ENCODE measurements at places on chromosomes 7 and 10.

DNA sequence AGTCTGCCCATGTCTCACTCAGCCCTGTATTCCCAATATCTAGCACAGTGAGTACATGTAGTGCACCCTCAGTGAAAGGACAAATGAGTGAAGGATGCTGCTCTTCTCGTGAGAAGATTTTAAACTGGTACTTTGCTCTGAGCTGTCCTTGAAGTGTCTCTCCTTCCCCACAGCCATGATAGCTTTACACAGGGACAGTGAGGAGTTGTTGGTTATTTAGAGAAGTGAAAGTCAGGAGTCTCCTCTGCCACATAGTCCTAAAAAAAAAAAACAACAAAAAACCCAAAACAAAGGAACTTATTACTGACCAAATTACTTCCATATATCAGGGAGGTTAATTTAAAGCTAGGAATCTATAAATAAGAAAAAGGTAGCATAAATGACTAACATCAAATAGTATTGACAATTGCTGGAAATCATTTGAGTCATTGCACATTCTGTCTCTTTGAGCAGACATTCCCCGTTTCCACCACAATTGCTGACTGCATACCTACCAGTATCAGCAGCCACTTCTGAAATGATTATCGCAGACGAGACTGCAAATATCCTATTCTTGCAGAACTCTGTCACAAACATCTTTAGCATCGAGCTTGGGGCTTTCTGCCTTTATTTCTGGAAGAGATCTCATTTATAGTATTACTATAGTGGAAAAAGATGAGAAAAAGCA is 202.1 kb downstream of the PTEN start:
- no peak for DNase-seq

DNA sequence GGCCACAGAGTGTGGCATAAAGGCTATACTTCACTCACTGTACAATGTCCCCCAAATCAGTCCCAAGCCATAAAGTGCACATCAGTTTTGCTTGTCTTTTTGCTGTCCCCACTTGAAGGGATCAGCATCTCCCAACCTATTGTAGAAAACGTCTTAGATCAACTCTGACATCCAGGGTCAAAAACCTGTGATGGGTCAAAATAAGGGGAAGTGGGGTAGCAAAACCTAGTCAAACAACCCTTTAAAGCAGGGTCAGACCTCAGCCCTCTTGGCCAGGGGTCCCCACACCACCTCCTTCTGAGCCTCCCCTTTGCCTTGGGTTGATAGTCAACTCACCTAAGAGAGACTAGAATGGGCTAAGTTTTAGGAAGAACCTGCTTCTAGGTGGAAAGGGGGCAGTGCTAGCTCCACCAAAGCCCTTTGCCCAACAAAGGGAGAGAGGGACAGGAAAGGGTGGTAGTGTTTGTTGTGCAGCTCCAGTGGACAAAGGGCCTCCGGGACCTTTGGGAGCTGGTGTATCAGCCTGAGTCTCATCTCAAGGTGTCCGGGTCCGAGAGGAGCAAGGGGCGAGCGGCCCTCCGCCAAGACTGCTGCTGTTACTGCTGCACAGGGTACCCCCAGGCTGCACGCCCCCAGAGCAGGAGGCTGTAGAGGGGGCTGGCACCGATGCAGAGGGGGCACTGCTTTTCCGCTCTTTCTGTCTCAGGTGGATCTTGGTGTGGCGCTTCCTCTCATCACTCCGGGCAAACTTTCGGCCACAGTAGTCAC is 3.3 kb downstream of the EGR2 start:
- DNase-seq: no peak

DNA sequence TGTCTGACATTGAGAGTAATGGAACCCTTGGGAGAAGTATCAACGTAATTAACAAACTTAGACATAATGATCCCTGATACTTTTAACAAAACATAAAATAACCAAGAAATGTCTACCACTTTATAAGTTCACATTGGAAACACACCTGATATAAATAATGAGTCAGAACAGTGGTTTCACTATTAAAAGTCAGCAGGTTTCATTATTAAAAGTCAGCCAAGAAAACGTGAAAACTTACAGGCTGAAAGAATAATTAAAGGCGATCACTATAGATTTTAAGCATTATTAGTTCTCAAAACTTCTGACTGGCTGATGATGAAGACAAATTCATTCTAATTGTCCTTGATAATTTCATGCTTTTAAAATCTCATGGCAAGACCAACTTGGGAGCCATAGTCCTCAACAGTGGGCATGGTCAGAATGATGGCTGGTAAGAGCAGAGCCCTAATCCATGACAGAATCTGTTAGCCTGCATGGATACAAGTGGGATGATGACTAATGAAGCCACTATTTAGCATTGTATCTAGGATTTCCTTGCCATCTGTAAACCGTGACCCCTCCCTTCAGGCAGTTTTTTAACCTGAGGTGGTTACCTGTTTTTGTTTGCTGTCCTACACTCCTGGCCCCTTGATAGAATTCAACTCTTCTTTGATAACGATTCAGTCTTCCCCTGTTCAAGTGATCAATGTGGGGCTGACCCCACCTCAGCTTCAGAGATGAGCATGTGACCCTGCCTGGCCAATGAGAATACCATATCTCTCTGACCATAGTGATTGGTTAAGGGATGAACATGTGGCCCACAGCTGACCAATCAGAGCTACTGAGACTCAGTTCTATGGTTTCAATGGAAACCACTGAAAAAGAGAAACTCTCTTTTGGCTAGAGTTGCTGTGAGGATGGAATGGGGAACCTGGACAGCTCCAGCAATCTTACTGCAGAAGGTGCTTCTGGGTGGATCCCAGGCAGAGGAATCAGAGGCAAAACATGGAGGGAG is 151.0 kb downstream of the PLPP4 start:
- no peak for DNase-seq

DNA sequence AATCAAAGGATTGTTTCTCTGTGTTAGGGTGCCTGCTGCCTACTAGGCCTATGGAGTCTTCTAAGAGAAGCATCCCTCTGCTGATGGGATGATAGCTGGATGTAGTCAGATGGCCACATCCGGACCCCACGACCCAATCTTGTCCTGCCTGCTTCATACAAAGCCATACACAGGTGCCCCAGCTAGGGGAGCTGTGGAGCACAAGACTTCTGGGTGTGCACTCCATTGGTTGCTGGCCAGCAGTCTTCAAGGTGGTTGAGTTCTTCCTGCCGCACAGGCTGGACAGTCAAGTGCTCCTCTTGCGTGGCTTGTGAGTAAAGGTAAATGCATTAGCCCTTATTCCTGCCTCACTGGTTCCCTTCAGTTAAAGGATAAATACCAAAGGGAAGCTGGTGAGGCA is 120.2 kb downstream of the TEX36 start:
- peak; percentile 10 for DNase-seq

DNA sequence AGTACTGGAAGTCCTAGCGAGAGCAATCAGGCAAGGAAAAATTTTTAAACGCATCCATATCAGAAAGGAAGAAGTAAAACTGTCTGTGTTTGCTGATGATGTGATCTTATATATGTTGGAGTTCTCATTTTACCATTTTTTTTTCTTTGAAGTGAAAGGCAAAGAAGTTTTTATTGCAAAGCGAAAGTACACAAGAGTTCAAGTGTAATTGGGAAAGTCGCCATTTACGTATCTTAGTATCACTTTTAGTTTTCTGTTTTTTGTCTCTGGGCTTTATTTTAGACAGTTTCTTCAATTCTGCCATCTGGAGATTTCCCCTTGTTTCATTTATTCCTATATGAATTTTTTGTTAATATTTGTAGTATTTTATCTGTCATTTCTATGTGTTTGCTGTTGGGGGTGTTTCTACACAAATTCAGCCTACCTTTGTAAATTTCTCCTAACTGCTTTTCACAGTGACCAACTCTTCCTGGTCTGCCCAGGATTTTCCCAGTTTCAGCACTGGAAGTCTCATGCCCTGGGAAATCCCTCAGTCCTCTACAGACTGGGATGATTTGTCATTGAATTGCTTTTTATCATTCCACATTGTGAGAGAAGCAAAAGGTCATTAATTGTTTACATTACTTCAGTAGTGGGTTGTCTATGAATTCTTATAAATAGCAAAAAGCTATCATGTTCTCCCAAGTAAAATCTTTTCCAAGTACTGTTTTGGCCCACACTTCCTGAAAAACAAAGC is 23.2 kb downstream of the BET1 start:
- DNase-seq: no peak

DNA sequence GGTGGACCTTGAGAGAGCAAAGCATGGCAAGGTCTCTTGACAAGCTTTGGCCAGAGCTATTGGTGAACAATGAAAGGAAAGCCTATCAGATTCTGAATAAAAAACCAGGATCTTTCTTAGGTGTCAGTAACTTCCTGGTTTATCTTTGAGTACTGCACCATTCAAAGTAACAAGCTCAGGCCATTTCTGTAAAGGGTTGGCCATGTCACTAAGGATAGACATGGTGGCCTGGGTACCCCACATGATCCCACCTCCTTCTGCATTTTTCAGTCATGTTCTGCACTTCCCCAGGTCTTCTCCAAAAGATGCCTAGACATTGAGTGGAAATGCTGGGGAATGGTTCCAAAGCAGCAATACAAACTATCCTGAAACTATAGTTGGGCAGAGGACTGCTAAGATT is 242.0 kb downstream of the ARHGAP12 start:
- no peak for DNase-seq

- DNase-seq: no peak
Observed at GRCh38 chr7:141359740-141360415, 191.3 kb upstream of the AGK start.

- DNase-seq: no peak
Observed at GRCh38 chr7:88073626-88074025, 139.6 kb downstream of the ADAM22 start.

- no peak for DNase-seq
Observed at GRCh38 chr10:86047588-86047987, 319.0 kb downstream of the GRID1 start.

GRCh38 chr10:78875932-78876331 is 192.8 kb upstream of the ZMIZ1 start:
- DNase-seq: no peak

DNA sequence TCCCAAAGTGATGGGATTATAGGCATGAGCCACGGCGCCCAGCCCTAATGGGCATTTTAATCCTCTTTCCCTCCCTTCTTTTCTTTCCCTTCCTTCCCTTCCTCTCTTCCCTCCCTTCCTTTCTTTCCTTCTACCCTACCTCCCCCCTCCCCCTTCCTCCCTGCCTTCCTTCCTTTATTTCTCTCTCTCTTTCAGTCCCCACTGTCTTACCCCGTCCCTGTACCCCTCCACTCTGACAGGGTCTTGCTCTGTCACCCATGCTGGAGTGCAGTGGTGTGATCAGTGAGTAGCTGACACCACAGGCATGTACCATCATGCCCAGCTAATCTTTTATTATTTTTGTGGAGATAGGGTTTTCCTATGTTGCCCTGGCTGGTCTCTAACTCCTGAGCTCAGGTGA is 24.2 kb downstream of the LCOR start:
- DNase-seq: no peak

DNA sequence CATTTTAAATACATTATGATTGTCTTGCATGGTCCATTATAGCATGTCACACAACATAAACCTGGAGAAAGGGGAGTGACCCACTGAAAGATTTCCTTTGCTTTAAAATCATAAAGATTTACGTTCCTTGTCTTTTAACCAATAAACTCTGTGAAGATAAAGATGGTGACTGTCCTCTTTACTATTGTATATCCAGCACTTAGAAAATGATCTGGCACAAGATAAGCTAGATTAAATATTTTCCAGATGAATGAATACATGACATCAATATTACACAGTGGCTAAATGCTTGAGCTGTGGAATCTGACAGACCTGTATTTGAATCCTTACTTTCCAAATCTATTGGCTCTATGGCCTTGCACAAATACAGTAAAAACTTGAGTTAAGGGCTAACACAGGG is 938.4 kb downstream of the SORCS1 start:
- no peak for DNase-seq

- no peak for DNase-seq
Observed at GRCh38 chr7:123773481-123773880, 24.7 kb upstream of the WASL start.

DNA sequence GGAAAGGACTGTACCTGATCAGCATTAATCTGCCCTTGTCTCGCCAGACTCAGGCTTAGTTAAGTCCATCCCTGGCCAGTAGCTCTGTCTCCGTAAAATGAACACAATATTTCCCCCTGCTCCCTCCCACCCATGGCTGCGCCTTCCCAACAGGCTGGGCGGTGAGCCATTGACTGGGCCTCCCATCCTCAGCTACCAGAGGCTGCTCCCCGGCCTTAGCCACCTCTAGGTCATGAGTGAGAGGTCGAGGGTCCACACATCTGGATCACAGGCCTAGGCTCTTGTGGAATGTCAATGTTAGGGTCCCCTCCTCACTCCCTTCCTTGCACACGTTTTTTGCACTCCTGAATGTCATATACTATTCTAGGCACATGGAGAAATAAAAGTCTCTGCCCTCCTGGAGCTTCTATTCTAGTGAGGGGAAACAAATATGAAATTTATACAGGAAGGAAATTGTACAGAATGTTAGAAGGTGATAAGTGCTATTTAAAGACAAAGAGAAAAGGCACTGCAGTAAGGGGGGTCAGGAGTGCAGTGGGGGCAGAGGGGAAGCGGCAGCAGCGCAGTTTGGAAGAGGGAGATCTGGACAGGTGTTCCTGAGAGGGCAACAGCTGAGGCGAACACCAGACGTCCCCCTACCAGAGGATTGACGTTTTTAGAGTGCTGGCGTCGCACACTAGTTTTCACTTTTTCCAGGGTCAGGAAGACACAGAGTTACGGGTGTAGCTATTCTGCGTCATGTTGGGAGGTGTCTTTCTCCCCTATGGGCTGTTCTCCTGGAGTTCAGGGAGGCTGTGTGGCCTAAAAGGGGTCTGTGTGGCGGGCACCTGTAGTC is 17.2 kb upstream of the EIF5AL1 start:
- DNase-seq: no peak
